Vein endothelial cell (primary cell): ENCODE measurements at places on chromosomes 11 and 22. TPM values are rescaled to one million over a fixed set of nuclear protein-coding genes. Genes with fewer than 3 reads are reported as not detected.

SLC25A45 gene
- 2.7 and 2.9 TPM in 2 replicates for total RNA-seq

BIK gene
- total RNA-seq = 0.76 and 1.6 TPM in 2 replicates

PHOX2A gene
- total RNA-seq = not detected in 2 replicates

KRTAP5-1 gene
- not detected in 2 replicates for total RNA-seq

OR6M1 gene
- total RNA-seq = not detected in 2 replicates

SGSM1 gene
- 0.98 and 1.1 TPM in 2 replicates for total RNA-seq

TEX54 gene
- 0.98 TPM in 1 of 2 replicates, not detected in the other for total RNA-seq

UCP3 gene
- 0.33 and 0.67 TPM in 2 replicates for total RNA-seq
